Stimulated activated CD4-positive, alpha-beta T cell treated with anti-CD3 and anti-CD28 coated beads, TNF-alpha, amount 100 ng/mL, for 4 hours (primary cell): ENCODE measurements at places on chromosomes 5 and 9.

DNA sequence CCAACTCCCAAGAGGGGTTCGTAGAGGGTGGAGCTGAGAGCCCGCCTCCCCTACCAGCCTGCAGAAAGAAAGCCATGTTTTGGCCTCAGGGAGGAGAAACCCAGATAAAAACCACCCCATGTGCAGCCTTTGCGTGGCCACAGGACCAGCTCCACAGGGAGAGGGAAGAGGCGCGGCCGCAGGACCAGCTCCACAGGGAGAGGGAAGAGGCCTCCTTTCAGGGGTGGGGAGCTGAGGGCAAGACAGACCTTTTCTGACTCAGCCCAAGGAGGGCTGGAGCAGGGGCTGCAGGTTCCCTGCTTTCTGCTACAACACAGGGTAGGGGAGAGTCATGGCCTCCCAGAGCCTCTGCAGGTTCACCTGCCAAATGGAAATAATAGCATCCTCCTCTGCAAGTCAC, 37.6 kb upstream of the KCNMB1 start:
- DNase-seq = no peak

- DNase-seq = no peak
Observed at GRCh38 chr9:36142510-36143244, 6.1 kb downstream of the GLIPR2 start.

GRCh38 chr9:103819936-103820335, 274.2 kb upstream of the SMC2 start:
- DNase-seq = no peak

DNA sequence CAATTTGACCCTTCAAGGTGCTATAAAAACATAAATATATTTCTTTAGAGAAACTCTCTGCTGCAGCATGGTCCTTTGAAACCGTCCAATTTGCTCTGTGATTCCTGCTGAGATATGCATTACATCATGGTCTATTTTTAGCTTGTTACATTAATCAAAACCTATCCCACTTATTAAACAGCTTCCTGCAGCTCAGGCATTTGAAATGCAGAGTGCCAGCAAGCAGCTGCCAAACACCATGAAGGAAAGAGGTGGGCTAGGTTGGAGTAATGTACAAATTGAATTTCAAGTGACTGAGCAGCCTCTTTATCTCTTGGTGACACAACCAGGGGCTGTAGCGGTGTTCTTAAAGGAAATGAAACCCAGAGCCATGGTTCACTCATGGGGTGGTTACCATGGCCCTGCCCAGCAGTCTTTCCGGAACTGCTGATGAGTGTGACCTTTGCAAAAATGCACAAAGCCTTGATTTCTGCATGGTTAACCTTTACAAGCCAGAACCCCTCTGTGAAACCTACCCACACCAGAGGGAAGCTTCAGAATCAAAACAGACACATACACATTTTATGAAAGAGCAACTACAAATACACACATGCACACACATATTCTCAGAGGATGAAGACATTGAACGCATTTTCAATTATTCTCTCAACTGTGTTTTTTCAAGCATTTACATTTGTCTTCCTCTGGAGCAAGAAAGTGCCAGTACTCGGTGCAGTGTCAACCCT, 155.8 kb upstream of the ZNF608 start:
- DNase-seq = no peak

- DNase-seq = no peak
Observed at GRCh38 chr5:14286574-14287421, 143.7 kb downstream of the TRIO start.

- DNase-seq = no peak
Observed at GRCh38 chr5:173329491-173330337, 1.5 kb upstream of the STC2 start.

DNA sequence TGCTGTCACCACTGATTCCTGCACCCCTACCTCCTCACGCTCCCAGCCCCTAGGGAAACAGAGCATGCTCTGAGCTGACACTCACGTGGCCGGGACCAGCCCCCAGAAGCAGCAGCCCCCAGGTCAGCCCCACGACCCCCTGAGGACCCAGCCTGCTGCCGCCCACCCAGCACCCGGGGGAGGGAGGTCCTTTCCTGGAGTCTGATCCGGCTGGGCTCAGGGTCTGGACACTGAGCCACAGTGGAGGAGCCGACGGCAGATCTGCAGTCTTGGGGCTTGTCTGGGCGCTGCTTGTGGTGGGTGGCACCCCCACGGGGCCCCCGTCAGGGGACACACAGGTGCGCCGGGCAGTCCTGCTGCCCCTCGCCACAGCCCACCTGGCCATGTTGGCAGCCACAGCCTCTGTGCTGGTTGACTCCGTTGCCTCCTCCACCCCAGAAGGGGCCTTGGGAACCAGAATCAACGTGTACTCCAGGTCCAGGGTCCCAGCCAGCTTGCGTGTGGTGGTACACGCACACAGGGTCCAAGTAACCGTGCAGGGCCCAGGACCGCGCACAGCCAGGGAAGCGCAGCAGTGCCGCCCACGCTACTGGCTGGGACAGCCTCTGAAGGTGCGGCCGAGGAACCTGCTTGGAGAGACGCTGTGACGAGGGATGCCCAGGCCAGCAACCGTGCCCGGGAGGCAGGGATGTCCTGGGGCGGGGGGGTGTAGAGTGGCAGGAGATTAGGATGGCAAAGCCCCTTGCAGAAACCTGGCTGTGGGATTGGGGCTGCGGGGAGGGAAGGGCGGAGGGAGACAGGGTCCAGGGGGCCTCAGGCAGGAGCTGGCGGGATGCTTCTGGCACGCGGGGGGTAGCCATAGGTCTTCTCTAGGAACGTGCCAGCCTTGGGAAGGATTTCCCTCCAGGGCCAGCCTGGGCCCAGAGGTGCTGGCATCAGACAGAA, 3.5 kb downstream of the DNLZ start:
- DNase-seq = no peak

GRCh38 chr5:33180900-33181299, 259.9 kb upstream of the TARS1 start:
- DNase-seq = no peak

DNA sequence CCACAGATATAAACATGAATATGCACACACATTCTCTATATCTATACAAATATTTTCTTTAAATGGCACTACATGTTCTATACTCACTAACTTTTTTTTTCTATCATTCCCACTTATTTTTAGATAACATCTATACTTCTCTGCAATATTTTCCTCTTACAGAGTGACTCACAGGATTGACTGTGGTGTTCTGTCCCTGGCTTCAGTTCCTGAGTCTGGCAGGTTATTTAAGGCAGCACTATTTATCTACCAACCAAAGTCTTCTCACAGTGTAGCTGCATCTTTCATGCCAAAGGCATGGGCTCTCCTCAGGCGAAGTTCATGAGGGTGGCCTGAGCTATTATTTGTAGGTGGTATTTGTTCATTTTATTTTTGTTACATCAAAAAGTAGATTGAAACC, 409.0 kb downstream of the PRR16 start:
- DNase-seq = no peak

DNA sequence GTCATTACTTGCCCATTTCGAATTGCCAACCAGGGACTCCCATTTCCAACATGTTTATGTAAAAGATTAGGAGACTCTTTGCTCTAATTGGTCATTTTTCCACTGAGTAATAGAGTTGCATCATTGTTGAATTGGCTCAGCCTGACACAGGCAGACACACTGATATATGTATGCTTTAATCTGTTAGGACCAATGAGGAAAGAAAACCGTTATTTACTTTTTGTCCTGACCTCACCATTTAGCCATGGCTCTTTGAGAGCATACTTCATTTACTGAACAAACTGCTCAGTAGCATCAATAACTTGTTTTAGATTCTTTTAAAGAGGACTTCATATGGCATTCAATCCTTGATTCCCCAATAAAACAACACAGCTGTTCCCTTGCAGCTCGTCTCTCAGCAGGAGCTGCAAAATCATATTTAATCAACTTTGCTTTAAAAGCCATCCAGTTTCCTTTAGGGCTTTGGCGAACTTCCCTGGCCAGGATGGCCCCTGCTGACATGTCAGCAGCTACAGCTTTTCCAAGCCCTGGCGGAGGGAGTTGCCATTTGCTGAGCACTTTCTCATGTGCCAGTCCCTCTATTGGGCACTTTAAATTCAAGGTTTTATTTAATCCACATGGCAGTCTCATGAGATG, 251.5 kb upstream of the TNC start:
- DNase-seq = no peak

DNA sequence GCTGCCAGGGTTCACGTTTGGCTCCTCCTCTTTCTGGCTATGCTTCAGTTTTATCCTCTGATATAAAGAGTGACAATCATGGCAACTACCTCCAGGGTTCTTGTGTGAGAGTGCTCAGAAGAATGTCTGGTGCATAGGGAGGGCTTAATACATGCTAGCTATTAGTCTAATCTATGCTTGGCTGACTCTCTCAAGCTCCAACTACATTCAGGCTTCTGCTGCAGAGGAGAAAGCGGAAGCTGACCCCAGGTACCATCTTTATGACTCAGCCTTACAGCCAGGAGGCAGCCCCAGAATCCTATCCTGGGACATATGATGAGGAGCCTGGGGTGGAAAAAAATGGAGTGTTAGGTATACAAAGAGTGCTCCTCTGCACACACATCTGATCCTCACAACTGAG, 32.1 kb upstream of the RASGRF2 start:
- DNase-seq = no peak

GRCh38 chr5:17094830-17095229, 122.6 kb upstream of the BASP1 start:
- DNase-seq = no peak

DNA sequence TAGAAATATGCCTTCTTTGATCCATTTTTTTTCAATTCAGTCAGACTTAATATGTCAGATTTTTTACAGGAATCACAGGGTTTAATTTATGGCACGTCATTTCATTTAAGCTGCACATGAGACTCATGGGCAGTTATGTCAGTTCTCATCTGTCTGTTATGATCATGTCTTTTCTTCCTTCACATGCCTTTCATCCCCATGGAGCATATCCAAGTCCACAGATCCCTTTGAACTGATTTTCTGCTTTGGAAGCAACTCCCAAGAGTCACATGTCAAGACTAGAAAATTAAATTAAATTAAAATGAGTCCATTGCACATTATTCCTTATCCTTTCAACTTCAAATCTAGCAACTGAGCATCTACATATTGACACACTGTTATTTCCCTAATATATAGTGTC, 1274.0 kb upstream of the C9orf72 start:
- no peak for DNase-seq

GRCh38 chr9:37538099-37538498, 38.1 kb downstream of the FBXO10 start:
- DNase-seq = no peak

DNA sequence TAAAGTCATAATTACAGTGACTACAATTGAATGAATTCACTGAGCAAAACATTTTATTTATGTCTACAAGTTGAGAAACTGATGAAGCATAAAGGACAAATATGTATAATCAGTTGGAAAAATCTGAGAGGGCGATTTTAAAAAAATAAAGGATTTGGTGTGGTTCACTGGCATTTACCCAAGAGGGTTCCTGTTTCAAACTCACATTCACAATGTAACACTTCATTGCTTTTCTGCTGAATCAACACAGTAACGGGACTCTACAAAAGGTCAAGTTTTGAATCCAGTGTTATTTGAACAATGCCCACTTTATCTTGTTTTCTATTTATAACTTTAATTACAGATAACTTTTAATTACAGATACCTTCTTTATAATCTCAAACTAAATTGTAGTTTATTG, 138.6 kb downstream of the NUDT12 start:
- DNase-seq = no peak

DNA sequence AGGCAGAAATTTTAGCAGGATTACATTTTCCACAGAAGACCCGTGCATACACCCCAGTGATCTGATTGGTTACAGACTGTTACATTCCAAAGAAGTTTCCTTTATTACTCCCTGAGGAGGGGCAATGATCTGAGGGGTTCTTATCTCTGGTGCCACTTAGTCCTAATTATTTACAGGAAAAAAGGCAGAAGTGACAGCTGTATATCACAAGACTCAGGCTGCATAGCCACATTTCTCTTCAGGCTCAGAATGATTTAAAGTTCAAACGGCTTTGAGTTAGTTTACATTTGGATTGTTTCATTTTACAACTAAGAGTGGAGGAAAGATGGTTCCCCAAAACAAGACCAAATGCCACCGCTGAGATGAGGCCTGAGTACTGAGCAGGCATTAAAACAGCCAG, 17.3 kb downstream of the NAIF1 start:
- no peak for DNase-seq

DNA sequence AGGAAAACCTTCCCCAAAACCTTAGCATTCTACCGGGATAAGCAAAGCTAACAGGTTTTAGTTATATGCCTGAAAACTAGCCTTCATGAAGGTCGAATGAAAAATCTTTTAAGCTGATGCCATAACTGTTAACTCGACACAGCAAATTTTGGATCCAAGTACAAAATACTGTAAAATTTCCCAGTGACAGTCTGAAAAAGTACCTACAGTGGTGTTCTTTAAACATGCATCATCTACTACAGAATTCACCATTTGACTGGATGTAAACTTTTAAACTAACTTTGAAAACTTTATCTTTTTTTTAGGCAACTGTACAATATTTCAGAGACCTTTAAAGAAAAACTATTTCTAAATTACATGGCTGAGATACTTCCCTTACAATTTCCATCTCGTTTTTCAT, 791 bp downstream of the RAPGEF6 start:
- DNase-seq = no peak

GRCh38 chr9:86238861-86239770, 20.3 kb downstream of the C9orf153 start:
- no peak for DNase-seq

DNA sequence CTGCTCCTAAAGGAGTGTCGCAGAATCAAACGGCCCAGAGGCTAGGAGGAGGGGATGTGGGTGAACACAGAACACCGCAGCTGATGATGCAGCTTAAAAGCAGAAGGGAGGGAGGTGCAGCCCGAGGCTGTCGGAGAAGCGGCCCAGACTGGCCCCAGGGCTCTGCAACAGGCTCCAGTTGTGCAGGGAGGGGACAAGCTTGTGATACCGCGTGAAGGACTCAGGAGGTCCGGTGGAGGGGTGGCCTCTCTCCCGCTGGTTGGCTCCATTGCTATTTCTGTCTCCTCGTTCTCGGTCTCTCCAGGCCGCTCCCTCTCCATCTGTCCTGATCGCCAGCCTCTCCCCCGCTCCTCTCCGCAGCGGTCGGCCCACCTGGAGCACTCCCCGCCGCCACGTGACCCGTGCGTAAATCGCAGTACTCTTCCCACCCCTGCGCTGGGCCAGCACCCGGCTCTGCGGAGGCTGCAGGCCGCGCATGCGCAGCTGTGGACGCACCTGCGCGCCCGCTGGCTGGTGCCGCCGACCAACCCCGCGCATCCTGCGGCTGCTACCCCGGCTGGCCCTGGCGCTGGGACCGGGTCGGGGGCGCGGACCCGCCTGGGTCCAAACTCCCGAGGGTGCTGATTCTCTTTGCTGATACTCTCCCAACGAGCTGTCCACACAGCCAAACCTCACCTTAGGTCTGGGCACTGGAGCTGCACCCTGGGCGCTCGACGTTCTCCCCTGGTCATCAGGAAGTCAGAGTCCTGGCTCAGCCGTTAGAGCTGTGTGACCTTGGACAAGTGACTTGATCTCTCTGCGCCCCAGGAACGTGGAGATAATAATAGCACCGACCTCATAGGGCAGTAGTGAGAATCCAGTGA, 3.7 kb upstream of the STXBP1 start:
- DNase-seq = peak; percentile 70

DNA sequence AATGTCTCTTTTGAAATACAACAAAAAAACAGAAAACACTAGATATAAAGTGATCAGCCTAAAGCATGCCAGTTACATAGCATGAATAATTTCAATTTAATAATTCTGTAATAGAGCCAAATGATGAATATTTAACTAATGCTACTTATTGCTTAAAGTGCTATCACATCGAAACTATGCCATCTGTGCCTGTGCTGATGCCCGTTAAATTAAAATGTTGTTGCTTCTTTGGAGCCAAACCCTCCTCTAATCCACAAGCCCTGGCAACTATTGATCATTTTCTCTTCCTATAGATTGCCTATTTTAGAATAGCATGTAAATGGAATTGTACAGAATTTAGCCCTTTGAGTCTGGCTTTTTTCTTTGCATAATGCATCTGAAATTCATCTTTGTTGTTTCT, 356.2 kb downstream of the CHSY3 start:
- no peak for DNase-seq
